ENCODE measurements at places on chromosomes 5 and 9. TPM values are rescaled to one million over a fixed set of nuclear protein-coding genes. Genes with fewer than 3 reads are reported as not detected.

The PHYHD1 gene
- total RNA-seq: 4.7 TPM

- H3K4me3 ChIP-seq: no peak overlapping the region
- no peaks in the 10 kb centered on the region for H3K27me3 ChIP-seq
- H3K4me1 ChIP-seq: peaks cover 21% of the 10 kb centered on the region
- peaks cover 60% of the 10 kb centered on the region for H3K36me3 ChIP-seq
- H3K27ac ChIP-seq: no peak overlapping the region
Measured at GRCh38 chr5:83492331-83492730, 20.8 kb downstream of the VCAN start.

DNA sequence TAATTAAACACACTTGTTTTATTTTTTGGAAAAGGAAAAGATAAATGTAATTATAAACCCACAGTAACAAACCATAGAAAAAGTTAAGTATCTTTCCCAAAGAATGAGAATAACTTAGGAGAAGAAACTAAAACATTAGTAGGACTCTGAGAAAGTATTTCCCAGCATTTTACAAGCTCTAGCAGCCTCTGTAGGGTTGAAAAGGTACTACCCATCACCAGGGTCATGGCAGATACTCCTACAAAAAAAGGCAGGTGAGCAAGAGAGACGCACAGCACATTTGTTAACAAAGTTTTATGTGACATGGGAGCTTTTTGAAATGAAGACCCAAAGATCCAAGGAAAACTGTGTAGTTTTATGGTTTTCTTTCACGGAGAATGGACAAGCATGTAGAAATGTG lies 77.7 kb upstream of the FAM169A start:
- H3K27ac ChIP-seq: no peak overlapping the region
- H3K36me3 ChIP-seq: no peaks in the 10 kb centered on the region
- H3K27me3 ChIP-seq: no peaks in the 10 kb centered on the region
- no peak overlapping the region for H3K4me3 ChIP-seq

The CDC20B gene
- total RNA-seq: not detected

GRCh38 chr5:102603670-102604069 lies 104.9 kb upstream of the SLCO6A1 start:
- no peak overlapping the region for H3K27ac ChIP-seq
- 0 out of 2 replicates have a peak, but pooled peaks cover 7% of the 10 kb centered on the region for H3K4me1 ChIP-seq
- no peaks in the 10 kb centered on the region for H3K36me3 ChIP-seq
- no peak overlapping the region for H3K4me3 ChIP-seq
- H3K27me3 ChIP-seq: no peaks in the 10 kb centered on the region

The C1QTNF2 gene
- total RNA-seq: not detected

DNA sequence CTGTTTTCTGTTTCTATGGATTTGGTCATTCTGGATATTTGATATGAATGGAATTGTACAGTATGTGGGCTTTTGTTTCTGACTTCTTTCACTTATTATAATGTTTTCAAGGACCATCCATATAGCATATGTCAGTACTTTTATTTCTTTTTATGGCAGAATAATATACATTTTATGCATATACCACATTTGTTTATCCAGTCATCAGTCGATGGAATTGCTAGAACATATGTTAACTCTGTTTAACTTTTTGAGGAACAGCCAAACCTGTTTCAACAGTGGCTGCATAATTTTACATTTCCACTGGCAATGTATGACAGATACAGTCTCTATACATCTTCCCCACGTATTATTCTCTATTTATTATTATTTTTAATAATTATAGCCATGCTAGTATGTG lies 131.6 kb downstream of the PARP8 start:
- no peak overlapping the region for H3K4me3 ChIP-seq
- no peak for DNase-seq
- H3K27ac ChIP-seq: no peak overlapping the region
- no peaks in the 10 kb centered on the region for H3K27me3 ChIP-seq
- no peaks in the 10 kb centered on the region for H3K4me1 ChIP-seq

DNA sequence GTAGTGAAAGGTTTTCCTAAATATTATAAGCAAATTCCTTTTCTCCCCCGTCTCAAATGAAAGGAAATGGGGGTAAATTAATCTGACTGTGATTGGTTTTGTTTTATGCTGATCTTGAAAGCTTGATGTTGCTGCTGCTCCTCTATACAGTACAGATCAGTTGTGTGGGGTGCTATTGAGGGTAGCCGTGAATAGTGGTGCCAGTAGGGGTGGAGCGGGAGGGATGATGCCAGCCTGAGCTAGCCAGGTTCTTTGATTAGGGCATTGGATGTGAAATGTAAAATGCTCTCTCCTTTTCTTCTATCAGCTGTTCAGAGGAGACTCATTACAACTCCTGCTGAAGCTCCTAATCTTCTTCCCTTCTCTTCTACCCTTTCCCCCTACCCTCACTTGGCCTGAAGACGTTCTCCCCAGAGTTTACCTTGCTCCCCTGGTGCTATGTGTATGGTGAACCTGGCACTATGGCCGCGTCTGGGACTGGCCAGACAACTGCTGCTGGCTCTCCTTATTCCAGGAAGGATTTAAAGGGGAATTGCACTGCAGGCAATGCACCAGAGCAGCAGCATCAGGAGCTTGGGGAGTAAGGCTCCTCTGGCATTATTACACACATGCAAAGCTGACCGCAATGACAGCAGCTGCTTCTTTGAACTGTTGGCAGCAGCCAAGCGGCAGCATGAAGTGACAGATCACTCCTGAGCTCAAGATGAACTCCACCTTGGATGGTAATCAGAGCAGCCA lies 566 bp downstream of the GPR21 start:
- H3K27ac ChIP-seq: no peak overlapping the region
- no peak overlapping the region for H3K4me3 ChIP-seq
- no peaks in the 10 kb centered on the region for H3K27me3 ChIP-seq
- H3K4me1 ChIP-seq: peaks cover 16% of the 10 kb centered on the region

DNA sequence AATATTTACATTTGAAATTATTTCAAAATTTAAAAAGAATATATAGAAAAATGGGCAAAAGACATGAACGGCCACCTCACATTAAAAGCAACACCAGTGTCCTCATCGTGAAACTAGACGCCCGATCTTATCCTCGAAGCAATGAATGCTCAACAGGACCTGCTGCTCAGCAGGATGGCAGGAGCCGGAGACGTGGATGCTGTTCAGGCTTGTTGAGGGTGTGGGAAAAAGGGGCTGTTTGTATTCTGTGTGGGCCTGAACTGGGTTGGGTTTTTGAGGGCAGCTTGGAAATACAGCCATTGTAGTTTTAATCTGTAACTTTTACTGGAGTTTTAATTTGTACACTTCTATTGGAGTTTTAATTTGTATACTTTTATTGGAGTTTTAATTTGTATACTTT lies 20.3 kb downstream of the EXOC3 start:
- H3K27me3 ChIP-seq: no peaks in the 10 kb centered on the region
- H3K27ac ChIP-seq: no peak overlapping the region
- peaks cover 10% of the 10 kb centered on the region for H3K36me3 ChIP-seq
- H3K4me3 ChIP-seq: no peak overlapping the region
- peaks cover 10% of the 10 kb centered on the region for H3K4me1 ChIP-seq

The IL13 gene
- not detected for total RNA-seq

DNA sequence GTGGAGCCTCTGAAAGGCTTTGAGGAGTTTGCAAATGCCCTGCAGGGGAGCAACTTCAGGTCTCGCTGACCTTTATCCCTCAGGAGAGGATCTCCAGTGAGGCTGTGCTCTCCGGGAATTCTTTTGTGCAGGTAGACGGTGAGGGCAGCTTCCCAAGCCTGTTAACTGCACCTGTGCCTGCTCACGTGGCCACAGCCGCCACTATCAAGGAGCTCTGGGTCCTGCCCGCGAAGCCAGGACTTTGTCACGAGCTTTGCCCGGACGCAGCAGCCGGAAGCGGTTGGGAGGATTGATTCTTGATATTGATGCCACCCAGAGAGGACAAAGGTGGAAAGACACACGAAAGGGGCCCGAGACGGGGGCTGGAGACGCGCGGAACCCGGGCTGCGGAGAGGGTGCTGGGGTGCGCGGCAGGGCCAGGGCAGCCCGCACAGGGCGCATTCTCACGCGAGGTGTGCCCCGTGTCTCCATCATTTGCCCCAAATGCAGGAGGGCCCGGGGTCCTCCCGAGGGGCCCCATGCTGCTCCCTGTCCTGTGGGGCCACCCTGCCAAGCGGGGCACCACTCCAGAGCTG lies 18.2 kb downstream of the SLC9A3 start:
- no peak for DNase-seq
- H3K27ac ChIP-seq: no peak overlapping the region
- H3K4me1 ChIP-seq: no peaks in the 10 kb centered on the region
- peaks cover 28% of the 10 kb centered on the region for H3K27me3 ChIP-seq
- no peaks in the 10 kb centered on the region for H3K36me3 ChIP-seq

- DNase-seq: peak; percentile 78
- no peak overlapping the region for H3K4me3 ChIP-seq
- H3K36me3 ChIP-seq: no peaks in the 10 kb centered on the region
- peak overlapping the region; percentile 16 for H3K27ac ChIP-seq
- peaks cover 9% of the 10 kb centered on the region for H3K4me1 ChIP-seq
Measured at GRCh38 chr5:180366326-180366725, 13.2 kb upstream of the GFPT2 start.

DNA sequence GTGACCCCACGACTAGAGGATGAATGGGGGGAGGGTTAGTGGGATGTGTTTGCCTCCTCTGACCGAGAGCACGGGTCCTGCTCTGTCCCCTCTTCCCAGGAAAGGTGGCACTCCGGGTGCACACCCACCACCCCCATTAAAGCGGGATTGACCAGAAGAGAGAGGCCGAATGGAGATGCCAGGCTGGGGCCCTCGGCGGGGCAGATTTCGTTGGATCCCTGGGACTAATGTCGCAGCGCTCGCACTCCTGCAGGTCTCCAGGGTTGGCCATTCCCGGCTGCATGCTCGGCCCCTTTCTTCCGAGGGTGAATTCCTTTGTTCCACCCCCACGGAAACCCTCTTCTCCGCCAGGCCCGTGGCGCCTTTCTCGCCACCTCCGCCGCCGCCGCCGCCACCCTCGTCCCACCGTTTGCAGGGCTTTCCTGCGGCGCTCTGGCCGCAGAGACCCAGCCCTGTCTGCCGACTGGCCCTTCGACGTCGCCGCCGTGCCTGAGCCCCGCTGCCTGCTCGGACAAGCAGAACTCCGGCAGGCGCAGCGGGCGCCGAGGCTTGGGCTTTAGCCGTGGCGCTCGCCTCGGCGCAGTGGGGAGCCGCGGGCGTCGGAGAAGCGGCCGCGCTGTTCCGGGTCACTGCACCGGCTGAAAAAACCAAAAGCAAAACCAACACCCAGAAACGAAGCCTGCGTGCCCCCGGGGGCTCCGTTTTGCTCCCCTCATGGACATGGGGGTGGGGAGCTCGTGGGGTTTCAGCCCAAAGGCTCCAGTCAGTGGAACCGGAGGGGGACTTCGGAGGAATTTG lies 11.8 kb downstream of the LMX1B start:
- H3K4me1 ChIP-seq: no peaks in the 10 kb centered on the region
- no peak for DNase-seq
- no peak overlapping the region for H3K27ac ChIP-seq
- no peaks in the 10 kb centered on the region for H3K36me3 ChIP-seq
- H3K4me3 ChIP-seq: no peak overlapping the region

The CEL gene
- total RNA-seq: 0.22 TPM

GRCh38 chr9:38008168-38009034 lies 60.6 kb downstream of the SHB start:
- H3K27ac ChIP-seq: peak overlapping the region; percentile 89
- no peaks in the 10 kb centered on the region for H3K27me3 ChIP-seq
- peak; percentile 98 for DNase-seq
- peak overlapping the region; percentile 23 for H3K4me3 ChIP-seq

- no peaks in the 10 kb centered on the region for H3K36me3 ChIP-seq
- DNase-seq: no peak
- H3K4me1 ChIP-seq: no peaks in the 10 kb centered on the region
- no peaks in the 10 kb centered on the region for H3K27me3 ChIP-seq
Measured at GRCh38 chr9:89872913-89873707, 268.3 kb downstream of the GADD45G start.

GRCh38 chr9:87698069-87698809 lies 27.7 kb upstream of the CTSL start:
- H3K27ac ChIP-seq: no peak overlapping the region
- no peaks in the 10 kb centered on the region for H3K4me1 ChIP-seq
- no peaks in the 10 kb centered on the region for H3K36me3 ChIP-seq
- H3K4me3 ChIP-seq: no peak overlapping the region
- DNase-seq: no peak
- H3K27me3 ChIP-seq: no peaks in the 10 kb centered on the region

DNA sequence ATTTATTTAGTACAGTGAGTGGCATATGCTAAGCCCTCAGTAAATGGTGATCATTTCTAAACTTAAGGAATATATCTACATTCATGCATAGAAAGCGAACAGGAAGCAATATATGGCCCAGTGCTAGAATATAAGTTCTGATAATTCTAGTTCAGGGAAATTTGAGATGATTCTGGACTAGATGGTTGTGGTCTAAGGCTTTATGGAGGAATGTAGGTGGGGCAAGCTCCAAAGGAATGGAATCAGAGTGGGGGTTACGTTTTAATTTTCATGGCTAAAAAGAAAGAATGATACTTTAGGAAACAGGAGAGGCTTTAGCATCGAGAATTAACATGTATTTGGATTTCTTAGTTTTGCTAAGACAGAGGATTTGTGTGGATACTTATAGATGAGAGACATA lies 56.1 kb downstream of the MTREX start:
- no peaks in the 10 kb centered on the region for H3K27me3 ChIP-seq
- peaks cover 7% of the 10 kb centered on the region for H3K4me1 ChIP-seq
- peak; percentile 30 for DNase-seq
- H3K4me3 ChIP-seq: no peak overlapping the region

DNA sequence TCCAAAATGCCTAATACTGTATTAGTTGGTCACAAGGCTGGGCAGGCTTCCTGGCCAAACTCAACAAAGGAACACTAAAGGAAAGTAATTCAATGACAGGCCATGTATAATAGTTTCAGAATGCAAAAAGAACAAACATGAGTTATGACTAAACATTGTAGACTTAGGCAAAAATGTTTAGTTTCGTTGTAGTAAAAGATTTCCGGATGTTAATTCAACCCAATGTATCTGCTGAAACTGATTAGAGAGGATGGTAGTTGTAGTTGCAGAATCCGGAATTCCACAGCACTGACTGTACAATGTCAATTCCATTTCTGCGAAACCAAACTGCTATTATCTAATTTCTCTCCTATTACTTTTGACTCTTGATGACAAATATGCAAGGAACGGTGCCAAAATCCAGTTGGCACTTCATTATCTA lies 117.9 kb upstream of the FST start:
- H3K27ac ChIP-seq: peak overlapping the region; percentile 71
- peaks cover 66% of the 10 kb centered on the region for H3K4me1 ChIP-seq
- DNase-seq: peak; percentile 95

GRCh38 chr5:73415617-73416016 lies 33.0 kb downstream of the FOXD1 start:
- H3K4me1 ChIP-seq: peaks cover 46% of the 10 kb centered on the region
- no peaks in the 10 kb centered on the region for H3K36me3 ChIP-seq
- no peaks in the 10 kb centered on the region for H3K27me3 ChIP-seq
- no peak overlapping the region for H3K27ac ChIP-seq
- DNase-seq: no peak

- H3K27ac ChIP-seq: no peak overlapping the region
- H3K27me3 ChIP-seq: no peaks in the 10 kb centered on the region
Measured at GRCh38 chr5:112929336-112930081, 7.5 kb upstream of the REEP5 start.

GRCh38 chr5:154444556-154445421 lies 1.0 kb upstream of the SAP30L start:
- H3K36me3 ChIP-seq: no peaks in the 10 kb centered on the region
- H3K27me3 ChIP-seq: no peaks in the 10 kb centered on the region
- H3K27ac ChIP-seq: peak overlapping the region; percentile 43
- peak overlapping the region; percentile 95 for H3K4me3 ChIP-seq
- H3K4me1 ChIP-seq: peaks cover 17% of the 10 kb centered on the region

- no peaks in the 10 kb centered on the region for H3K4me1 ChIP-seq
- H3K4me3 ChIP-seq: no peak overlapping the region
- H3K36me3 ChIP-seq: no peaks in the 10 kb centered on the region
- no peak overlapping the region for H3K27ac ChIP-seq
Measured at GRCh38 chr5:12623408-12623807, 719.2 kb upstream of the CTNND2 start.
